Fibroblast of skin of right biceps (primary cell): ENCODE measurements at places on chromosomes 1 and 21.

GRCh38 chr1:27862671-27863537, 9.4 kb upstream of the THEMIS2 start:
- DNase-seq = peak; percentile 95

GRCh38 chr1:6634371-6635052, 9.8 kb downstream of the THAP3 start:
- peak; percentile 30 for DNase-seq

GRCh38 chr1:172135076-172135672, 285.3 kb upstream of the C1orf105 start:
- no peak for DNase-seq

- DNase-seq = no peak
These were observed 13.6 kb upstream of the TARS2 start for GRCh38 chr1:150473659-150474058.

DNA sequence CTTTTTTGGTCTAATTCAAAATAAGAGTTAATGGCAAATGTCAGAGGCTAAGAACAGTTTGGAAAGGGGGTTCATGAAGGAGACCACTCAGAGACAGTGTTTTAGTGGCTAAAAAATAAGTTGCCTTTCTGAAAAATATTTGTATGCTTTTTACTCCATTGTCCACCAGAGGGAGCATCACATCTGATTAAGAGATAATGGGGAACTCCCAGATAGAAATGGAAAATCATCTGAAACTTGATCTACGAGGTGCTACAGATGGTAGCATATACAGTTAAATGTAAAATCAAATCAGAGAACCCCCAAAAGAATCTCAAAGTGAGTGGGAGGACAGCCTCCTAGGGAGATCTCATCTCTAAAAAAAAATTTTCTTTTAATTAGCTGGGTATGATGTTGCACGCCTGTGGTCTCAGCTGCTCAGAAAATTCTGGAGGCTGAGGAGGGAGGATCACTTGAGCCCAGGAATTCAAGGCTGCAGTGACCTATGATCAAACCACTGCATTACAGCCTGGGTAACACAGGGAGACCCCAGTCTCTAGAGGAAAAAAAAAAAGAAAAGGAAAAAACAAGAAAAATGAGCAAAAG, 9.7 kb downstream of the SMYD3 start:
- peak; percentile 72 for DNase-seq

DNA sequence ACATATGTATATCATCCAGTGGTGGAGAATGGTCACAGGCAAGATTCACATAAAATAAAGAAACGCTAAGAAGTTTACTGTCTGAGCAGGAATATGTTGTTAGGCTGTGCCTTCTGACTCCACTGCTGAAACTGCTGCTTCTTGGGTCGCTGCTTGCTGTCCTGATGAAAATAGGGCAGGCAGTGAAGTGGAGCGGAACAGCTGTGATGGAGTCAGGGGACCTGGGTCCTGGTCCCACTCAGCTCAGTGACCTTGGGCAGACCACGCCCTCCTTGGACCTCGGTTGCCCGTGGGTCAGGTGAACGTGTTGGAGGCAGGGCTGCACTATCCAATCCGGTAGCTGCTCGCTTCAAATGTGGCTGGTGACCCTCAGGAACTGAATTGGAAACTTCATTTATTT, 33.4 kb upstream of the IFFO2 start:
- DNase-seq = no peak

GRCh38 chr1:153404086-153404635, 12.2 kb upstream of the S100A7A start:
- no peak for DNase-seq

GRCh38 chr1:235838021-235838420, 28.7 kb downstream of the LYST start:
- DNase-seq = no peak

DNA sequence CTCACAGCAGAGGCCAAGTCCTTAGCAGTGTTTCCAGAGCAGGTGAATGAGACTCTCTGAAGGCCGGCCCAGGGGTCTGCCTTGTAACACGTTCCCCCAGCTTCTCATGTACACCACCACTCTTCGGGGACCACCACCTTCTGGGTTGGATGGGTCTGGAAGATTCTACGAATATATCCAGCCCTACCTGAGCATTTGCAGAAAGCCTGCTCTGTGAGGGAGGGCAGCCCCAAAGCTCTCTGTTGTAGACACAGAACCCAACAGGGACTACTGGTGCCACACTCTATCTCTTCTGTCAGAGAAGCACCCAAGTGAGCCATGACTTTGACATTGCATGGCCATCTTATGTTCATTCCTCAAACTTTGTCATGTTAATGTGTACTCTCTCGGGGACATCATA, 61.8 kb downstream of the CD247 start:
- no peak for DNase-seq

DNA sequence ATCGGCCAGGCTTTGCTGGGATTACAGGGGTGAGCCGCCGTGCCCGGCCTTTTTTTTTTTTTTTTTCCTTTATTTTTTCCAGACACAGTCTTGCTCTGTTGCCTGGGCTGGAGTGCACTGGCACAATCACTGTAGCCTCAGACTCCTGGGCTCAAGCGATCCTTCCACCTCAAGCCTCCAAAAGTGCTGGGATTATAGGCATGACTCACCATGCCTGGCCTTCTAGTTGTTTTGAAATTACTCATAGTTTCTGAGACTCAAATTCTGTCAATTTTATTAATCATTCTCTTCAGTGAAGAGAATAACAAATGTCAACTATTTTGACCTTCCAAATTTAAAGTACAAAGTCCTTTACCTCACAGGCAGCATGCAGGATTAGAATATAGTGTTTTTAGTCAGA, 374.5 kb downstream of the PLA2G4A start:
- DNase-seq = peak; percentile 70

DNA sequence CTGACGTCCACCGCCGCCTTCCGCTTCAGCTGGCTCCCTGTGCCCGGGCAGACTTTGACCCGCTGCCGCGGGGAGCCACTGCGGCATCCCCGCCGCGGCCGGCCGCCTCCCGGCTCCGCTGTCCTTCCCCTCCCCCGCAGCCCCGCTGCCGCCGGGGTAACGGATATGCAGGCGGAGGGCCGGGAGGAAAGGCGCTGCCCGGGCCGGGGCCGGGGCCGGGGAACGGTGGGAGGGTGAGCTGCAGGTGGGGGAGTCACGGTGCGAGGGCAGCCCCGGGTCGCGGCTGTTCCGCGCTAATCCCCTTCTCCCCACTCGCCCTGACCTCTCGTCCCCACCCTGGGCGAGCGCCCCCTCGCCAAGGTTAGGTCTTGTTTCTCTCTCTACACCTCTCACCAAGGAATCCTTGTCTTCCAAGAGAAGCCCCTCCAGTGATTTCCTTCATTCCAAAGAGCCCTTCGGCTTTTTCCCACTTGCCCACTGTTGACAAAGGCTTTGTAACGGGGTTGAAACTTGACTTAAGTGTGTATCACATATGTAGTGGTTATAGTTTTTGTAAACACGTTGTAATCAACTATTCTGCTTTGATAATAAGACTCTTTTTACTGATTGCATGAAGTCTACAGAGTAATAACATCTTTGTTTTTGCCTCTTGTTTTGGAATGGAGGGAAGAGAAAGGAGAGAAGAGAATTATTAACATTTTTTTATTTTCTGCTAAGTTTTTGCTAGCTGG, 669 bp downstream of the XPR1 start:
- no peak for DNase-seq

GRCh38 chr1:100134872-100135271, 1.9 kb downstream of the TRMT13 start:
- no peak for DNase-seq

DNA sequence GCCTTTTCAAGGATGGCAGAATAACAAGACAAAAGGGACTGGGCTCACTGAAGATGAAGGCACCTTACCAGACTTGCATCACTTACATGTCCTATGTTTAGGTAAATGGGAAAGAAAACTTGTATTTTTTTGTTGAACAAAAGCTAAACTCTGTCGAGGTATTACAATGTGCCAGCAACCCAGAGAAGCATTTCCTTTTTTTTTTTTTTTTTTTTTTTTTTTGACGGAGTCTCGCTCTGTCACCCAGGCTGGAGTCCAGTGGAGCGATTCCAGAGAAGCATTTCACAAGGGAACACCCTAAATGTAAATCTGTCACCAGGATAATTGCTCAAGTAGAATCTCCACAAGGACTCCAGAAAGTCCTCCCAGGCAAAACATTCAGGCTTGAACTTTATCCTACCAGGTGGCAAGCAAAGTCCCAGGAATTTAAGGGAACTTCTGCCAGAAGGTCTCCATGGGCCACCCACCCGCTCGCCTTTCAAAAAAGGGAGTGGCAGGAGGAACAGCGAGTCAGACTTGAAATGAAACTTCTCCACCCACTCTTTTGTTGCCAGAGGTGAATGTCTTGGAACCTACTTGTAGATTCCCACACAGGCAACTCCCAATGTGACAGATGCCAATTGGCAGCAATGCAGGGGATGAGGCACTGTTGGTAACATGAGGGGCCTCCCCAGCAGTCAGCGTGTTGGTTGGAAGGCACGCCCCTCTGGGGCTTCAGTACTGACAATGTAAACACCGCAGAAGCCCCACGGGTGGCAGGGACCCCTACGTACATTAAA, 125.0 kb downstream of the TIAM1 start:
- DNase-seq = peak; percentile 40

- no peak for DNase-seq
These were observed 6.0 kb downstream of the CZIB start for GRCh38 chr1:53214376-53214940.

- DNase-seq = peak; percentile 40
These were observed 360.7 kb downstream of the TBX15 start for GRCh38 chr1:118627435-118627834.

DNA sequence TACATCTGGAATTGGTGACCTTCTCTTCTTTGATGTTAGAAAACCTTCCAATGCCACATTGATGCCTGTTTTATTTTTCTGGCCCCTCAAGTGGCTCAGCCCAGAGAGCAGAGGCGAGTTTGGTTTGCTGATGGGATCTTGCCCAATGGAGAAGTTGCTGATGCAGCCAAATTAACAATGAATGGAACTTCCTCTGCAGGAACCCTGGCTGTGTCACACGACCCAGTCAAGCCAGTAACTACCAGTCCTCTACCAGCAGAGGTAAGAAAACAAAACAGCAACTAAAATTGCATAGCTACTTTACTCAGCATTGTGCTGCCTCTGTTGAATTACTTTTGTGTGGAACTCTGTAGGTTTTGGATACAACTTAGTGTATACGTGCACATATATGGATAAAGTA, 97.6 kb downstream of the CC2D1B start:
- DNase-seq = no peak

GRCh38 chr1:12159816-12160215, 7.0 kb upstream of the TNFRSF1B start:
- DNase-seq = no peak

GRCh38 chr21:38833117-38833516, 27.4 kb downstream of the ETS2 start:
- no peak for DNase-seq

- no peak for DNase-seq
These were observed 21.1 kb downstream of the KCNN3 start for GRCh38 chr1:154848983-154849382.

- no peak for DNase-seq
These were observed 3.7 kb upstream of the IGSF9 start for GRCh38 chr1:159949123-159949522.

DNA sequence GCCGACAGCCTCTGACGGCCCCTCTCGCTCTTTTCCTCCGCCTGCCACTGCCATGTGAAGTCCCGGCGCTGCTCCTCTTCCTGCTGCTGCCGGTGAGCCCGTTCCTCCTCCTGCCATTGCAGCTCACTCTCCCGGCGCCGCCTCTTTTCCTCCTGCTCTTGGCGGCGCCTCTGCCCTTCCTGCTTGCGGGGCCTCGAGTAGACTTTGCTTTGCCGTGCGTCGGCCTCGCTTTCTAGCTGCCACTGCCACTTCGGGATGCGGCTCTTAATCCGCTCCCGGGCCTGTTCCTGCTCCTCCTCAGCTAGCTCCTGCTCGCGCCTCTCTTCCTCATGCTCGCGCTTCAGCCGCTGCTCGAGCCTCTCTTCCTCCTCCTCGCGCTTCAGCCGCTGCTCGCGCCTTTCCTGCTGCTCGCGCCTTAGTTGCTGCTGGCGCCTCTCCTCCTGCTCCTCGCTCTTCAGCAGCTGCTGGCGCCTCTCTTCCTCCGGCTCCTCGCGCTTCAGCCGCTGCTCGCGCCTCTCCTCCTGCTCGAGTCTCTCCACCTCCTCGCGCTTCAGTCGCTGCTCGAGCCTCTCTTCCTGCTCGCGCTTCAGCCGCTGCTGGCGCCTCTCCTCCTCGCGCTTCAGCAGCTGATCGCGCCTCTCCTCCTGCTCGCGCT, 4.3 kb downstream of the TCHH start:
- DNase-seq = peak; percentile 58

GRCh38 chr1:70672442-70672888, 261.4 kb downstream of the CTH start:
- DNase-seq = no peak

- no peak for DNase-seq
These were observed 410.6 kb downstream of the NTNG1 start for GRCh38 chr1:107551456-107551855.

GRCh38 chr21:34129039-34129891, 55.9 kb downstream of the MRPS6 start:
- DNase-seq = peak; percentile 92

DNA sequence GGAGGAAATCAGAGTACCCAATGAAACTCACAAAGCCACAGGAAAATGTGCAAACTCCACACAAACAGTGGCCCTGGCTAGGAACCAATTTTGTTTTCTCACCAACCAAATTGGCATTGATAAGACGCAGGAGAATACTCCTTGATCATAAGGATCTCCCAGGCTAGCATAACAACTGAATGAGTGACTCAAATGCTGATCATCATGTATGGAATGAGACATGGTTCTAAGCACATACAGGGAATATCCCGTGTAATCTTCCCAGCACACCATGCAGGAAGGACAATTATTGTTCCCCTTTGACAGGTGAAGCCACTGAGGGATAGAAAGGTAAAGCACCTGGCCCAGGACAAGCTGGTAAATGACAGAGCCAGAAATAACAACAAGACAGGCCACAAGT, 180.0 kb upstream of the DUSP10 start:
- peak; percentile 33 for DNase-seq

- DNase-seq = peak; percentile 25
These were observed 650.9 kb upstream of the ADGRL2 start for GRCh38 chr1:81149649-81150325.

GRCh38 chr1:1677718-1678580, 14.6 kb downstream of the SLC35E2B start:
- no peak for DNase-seq

GRCh38 chr21:38834725-38835124, 29.0 kb downstream of the ETS2 start:
- DNase-seq = no peak

DNA sequence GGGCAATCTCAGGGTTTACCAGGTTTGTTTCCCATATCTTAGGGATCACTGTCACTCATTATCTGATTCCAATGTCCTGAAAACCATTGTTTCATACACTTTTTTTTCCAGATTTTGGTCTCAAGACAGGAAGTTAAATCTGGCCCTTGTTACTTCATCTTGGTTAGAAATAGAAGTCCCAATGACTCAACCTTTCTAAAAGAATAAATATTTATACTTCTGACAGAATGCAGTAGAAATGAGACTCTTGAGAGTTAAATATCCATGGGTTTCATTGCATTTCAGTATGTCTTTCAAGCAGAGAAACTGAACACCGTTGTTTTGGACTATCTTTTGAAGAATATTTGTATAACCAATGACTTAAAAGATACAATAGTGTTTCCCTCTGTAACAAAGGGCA, 19.8 kb upstream of the VCAM1 start:
- peak; percentile 48 for DNase-seq

- DNase-seq = peak; percentile 38
These were observed 546 bp downstream of the DONSON start for GRCh38 chr21:33587792-33588484.

GRCh38 chr21:38646213-38646837, 148.0 kb upstream of the ERG start:
- peak; percentile 74 for DNase-seq

GRCh38 chr1:8456308-8456912, 138.5 kb downstream of the SLC45A1 start:
- DNase-seq = peak; percentile 71
